ENCODE measurements at places on chromosomes 2 and 18.

DNA sequence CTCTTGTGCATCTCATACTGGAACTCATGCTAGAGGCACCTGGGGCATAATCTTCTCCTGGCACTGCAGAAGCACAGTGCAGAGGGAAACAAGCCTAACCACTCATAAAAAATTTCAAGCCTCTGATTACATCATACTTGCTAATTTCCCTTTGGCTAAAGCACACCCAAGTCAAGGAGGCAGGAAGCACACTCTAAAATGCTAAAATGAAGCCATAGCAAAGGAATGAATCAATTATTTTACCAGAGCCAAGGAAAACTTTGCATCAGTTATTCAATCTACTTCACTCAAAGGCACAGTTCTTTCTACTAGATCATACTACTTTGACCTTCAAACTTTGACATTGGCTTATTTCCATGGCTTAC lies 79.6 kb upstream of the SPOPL start:
- no peak for DNase-seq

- no peak for DNase-seq
Observed at GRCh38 chr2:36339607-36340218, 15.9 kb upstream of the CRIM1 start.

DNA sequence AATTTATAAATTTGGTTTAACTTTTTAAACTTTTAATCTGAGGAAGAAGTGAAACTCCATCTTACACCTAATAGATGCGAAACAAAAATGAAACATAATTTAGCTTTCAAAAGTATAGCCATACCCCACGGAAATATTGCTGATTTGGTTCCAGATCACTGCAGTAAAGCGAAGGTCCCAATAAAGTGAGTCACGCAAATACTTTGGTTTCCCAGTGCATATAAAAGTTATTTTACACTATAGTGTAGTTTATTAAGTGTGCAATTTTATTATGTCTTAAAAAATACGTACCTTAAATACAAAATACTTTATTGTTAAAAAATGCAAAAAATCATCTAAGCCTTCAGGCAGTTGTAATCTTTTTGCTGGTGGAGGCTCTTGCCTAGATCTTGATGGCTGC lies 55.1 kb downstream of the TWSG1 start:
- no peak for DNase-seq

GRCh38 chr2:33326100-33326499 lies 150.3 kb upstream of the RASGRP3 start:
- DNase-seq: no peak

GRCh38 chr2:100742277-100743254 lies 77.4 kb upstream of the NPAS2 start:
- no peak for DNase-seq

GRCh38 chr18:5892823-5893431 lies 2.4 kb downstream of the TMEM200C start:
- DNase-seq: no peak

DNA sequence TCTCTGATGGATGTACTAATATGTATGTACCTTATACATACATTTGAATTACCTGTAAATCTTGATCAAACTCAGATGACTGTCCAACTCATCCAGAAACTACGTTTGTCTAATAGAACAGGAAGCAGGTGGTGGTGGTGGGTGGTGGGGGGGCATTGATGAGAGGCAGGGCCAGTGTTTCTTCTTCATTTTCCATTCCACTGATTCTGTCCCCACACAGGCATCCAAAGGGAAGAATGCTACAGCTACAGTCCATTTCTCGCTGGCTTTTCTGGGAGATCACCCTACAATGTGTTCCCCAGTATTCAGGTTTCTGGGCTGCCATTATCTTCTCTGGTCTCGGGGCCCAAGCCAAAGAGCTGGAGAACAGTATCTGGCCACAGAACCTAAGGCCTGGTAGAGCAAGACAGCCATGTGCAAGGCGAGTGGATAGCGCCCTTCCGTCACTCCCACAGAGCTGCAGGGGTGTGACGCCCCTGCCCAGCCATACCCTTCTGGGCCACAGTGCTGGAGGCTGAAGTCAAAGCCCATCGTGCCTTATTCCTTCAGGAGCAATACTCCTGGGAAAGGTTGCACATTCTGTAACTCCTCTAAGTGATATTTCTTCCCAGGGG lies 54.5 kb downstream of the BCL11A start:
- DNase-seq: no peak

- DNase-seq: no peak
Observed at GRCh38 chr2:43071599-43072550, 154.5 kb downstream of the ZFP36L2 start.

DNA sequence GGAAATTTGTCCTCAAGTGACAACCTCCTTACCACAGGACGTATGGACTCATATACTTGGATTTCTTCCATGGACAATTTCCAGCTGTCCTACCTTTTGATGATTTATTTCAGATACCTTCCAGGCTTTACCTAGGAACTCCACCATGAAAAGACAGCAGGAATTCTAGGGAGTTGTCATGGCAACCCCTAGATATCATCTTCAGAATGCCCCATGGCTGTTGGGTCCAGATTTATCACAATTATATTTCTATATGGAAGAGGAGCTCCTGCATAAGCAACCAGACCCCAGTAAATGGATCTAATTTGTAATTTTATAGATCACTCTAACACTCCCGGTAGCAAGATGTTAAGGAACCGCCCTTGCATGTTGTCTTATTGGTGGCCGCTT lies 102.3 kb upstream of the ZNF521 start:
- no peak for DNase-seq

DNA sequence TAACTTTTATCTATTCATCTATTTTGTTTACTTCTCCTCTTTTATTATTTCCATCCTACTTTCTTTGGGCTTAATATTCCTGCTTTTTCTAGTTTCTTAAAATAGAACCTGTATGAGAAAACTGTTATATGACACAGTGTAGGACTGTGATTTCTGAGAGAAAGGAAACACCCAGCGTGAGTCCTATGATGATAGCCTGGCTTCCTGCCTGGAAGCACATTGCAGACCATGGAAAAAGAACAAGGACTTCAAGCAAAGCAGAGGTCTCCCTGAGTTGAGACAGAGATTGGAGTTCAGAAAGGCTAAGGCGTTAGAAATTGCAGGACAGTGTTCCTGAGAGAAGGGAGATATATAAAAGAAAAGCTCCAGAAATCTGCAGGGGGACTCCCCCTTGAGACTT lies 7.8 kb downstream of the RBM44 start:
- DNase-seq: no peak

- DNase-seq: no peak
Observed at GRCh38 chr2:177383935-177384334, 8.6 kb upstream of the AGPS start.

DNA sequence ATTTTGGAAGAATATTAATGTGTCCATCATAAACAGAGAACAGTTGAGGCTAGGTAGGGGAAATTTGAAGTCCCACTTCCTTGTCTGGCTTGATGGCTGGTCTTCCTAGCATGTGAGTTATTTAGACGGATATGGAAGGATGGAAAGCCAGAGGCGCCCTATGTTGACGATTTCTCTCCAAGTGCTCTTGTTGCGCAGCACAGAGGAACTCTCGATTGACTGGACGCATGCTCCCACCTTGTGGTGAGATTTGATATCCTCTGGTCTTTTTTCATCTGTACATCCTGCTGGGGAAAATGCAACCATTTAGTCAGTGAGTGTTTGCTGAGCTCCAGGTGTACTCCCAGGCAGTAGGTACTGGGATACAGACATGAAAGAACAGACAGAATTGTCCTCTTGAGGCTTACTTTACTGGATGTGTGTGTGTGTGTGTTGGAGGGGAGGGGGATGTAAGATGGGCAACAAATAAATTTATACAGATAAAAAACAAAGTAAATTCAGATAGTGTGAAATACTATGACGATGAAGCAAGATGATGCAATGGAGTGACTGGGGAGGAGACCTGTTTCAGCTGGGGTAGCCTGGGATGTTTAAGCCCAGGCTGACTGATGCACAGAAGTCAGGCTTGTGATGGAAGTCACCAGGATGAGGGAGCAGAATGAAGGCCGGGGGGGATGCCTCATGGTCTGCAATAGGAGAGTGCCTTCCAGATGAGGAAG lies 137.2 kb downstream of the TRIM43 start:
- DNase-seq: peak; percentile 3

DNA sequence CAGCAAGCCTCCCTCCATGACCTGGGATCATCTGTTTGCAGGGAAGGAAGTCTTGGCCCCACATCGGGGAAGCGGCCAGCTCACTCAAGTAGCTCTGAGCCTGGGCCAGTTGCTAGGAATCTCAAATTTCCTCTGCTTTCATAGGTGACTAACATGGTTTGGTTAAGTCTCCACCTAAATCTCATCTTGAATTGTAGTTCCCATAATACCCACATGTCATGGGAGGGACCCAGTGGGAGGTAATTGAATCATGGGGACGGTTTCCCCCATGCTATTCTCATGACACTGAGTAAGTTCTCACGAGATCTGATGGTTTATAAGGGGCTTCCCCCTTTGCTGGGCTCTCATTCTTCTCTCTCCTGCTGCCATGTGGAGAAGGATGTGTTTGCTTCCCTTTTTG lies 75.2 kb downstream of the LBH start:
- DNase-seq: no peak

- no peak for DNase-seq
Observed at GRCh38 chr2:7634409-7634808, 717.2 kb downstream of the RNF144A start.

GRCh38 chr2:26776195-26776800 lies 9.6 kb upstream of the CENPA start:
- DNase-seq: no peak

GRCh38 chr2:62293490-62294271 lies 97.8 kb downstream of the B3GNT2 start:
- no peak for DNase-seq

- DNase-seq: no peak
Observed at GRCh38 chr18:45111502-45111848, 430.8 kb downstream of the SETBP1 start.

DNA sequence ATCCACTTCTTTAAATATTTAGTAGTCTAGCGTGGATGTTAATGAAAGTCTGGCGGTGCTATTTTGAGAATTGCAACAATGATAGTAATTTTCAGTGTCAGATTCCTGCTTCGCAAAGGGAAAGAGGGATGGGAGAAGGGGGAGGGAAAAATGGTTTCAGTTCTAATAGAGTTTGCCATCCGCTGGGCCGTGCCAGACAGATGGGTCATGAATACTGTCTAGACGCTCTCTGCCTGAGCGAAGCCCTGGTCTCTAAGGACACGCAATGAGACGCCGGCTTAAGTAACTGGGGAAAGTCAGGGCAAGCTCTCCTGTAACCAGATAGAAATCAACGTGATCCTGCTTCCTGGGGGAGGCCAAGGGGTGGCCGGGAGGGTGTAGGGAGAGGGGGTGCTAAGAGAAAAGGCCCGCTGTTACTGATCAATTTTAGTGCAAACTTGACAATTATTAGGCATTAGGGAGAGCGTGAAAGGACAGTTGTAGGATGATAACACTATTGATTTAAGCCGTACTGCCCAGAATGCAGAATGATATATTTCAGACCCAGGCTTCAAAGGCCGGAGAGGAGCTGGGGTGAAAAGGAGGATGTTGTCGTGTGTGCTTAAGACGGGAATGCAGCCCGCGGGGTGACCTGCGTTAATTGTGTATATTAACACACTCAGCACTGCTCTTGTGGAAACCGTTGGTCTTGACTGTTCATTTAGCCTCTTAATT lies 229.2 kb downstream of the LDLRAD4 start:
- DNase-seq: no peak

GRCh38 chr2:192236136-192236535 lies 41.4 kb upstream of the TMEFF2 start:
- DNase-seq: no peak

GRCh38 chr2:65231892-65232477 lies 4.4 kb downstream of the ACTR2 start:
- DNase-seq: no peak

- DNase-seq: no peak
Observed at GRCh38 chr2:69608109-69608508, 35.4 kb downstream of the AAK1 start.

- no peak for DNase-seq
Observed at GRCh38 chr2:3343012-3343411, 34.6 kb downstream of the EIPR1 start.

- DNase-seq: no peak
Observed at GRCh38 chr2:169999054-169999453, 171.8 kb downstream of the UBR3 start.

DNA sequence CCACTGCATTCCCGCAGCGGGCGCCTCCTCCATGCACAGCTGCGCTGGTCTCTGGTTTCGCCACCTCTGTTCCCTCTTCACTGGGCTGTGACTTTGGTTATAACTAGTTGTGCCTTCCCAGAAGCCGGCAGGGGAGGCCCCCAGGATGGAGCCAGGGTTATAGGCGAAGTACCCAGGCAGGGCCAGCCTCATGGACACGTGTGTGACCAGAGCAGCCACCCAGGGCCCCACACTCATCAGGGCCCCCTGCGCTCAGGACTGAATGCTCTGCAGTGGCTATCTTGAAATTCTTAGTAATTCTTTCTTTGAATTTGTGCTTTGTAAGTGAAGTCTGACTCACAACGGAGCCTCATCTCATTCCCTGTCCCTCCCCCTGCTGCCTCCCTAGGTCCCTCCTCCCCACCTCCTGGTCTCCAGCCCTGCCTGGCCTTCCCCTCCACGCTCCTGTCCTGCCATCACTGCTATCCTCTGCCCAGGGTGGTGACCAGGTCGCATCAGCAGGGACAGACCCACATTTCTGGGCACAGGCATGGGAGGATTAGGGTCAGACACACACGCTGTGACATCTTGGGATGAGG lies 38.1 kb upstream of the LBH start:
- DNase-seq: no peak

DNA sequence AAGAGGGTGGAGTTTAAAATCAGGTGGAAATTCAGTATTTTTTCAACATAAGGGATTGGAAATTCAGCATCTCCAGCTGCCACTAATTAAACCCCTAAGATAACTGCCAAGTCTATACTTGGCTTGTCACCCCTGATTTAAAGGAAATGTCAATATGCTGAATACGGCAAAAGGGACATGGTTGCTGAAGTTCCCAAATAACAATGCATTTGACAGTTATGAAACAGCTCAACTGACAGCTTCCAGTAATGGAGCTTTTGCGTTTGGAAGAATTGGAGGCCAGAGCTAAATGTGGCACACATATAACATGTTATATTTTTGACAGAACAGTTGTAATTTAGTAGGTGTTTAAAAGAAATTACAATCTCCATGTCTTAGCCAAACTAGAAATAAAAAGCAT lies 1867.9 kb upstream of the LRRTM1 start:
- no peak for DNase-seq

GRCh38 chr2:239935789-239936758 lies 89.1 kb downstream of the NDUFA10 start:
- no peak for DNase-seq
